ENCODE measurements at places on chromosomes 6 and 20.

GRCh38 chr20:53609491-53610445 is 16.1 kb upstream of the ZNF217 start:
- H3K27ac ChIP-seq: peak overlapping the region; percentile 96
- DNase-seq: peak; percentile 81
- peak overlapping the region; percentile 78 for H3K4me3 ChIP-seq
- H3K36me3 ChIP-seq: peaks cover 16% of the 10 kb centered on the region
- H3K27me3 ChIP-seq: no peaks in the 10 kb centered on the region

- H3K27me3 ChIP-seq: no peaks in the 10 kb centered on the region
- H3K4me3 ChIP-seq: no peak overlapping the region
- peaks cover 3% of the 10 kb centered on the region for H3K36me3 ChIP-seq
- H3K4me1 ChIP-seq: no peaks in the 10 kb centered on the region
- no peak for DNase-seq
Observed at GRCh38 chr6:167906899-167907298, 80.2 kb downstream of the AFDN start.

DNA sequence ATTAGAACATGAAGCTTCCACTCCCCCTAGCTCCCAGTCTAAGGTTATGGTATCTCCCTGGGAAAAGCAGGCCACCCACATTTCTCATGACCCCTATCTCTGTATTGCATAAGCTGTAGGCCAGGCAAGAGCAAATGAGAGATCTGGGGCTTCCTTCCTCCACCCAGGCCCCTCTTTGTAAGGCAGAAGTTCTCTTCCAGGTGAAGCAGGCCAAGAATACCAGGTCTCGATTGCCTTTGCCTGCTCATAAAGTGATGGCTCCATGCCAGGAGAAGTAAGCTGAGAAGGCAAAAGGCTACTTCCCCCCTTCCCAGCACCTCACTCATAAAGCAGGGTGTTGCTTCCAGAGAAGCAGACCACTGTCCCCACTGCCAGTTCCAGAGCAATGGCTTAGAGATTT is 144.1 kb upstream of the KCNK16 start:
- no peak overlapping the region for H3K27ac ChIP-seq
- H3K4me3 ChIP-seq: no peak overlapping the region
- no peak for DNase-seq
- peaks cover 32% of the 10 kb centered on the region for H3K27me3 ChIP-seq

GRCh38 chr20:24461848-24462247 is 7.6 kb upstream of the SYNDIG1 start:
- no peak overlapping the region for H3K27ac ChIP-seq
- H3K36me3 ChIP-seq: no peaks in the 10 kb centered on the region
- H3K4me3 ChIP-seq: no peak overlapping the region
- H3K27me3 ChIP-seq: peaks cover 59% of the 10 kb centered on the region
- no peak for DNase-seq

GRCh38 chr6:138593124-138593877 is 94.0 kb upstream of the NHSL1 start:
- H3K27ac ChIP-seq: peak overlapping the region; percentile 39
- DNase-seq: no peak

DNA sequence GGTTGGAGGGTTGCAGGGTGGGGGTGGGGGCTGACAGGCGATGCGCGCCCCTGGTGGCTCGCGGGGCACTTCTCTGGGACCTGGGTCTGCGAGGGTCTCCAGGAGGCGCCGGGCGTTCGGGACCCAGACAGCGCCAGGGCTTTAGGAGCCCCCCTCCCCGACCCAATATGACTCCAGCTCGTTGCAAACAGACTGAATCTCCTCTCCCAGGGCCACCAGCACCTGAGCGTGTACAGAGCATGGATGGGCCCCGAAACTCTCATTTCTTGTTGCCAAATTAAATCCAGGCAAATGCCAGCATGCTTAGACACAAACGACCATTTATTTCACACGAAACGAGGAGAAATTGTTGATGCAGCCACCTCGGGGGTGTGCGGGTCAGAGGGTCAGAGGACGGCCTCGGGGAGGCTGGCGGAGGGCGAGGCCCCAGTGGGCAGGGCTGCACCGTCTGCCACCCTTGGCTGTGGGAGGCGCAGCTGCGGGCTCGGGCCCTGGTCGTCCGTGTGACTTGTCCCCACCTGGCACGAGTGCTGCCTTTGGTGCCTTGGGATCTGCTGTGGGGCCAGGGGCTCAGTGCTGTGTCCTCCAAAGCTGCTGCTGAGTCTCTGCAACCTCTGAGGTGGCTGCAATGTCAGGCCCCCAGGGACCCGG is 20.9 kb upstream of the GATA5 start:
- no peak overlapping the region for H3K27ac ChIP-seq
- peaks cover 1% of the 10 kb centered on the region for H3K36me3 ChIP-seq
- H3K4me1 ChIP-seq: peaks cover 11% of the 10 kb centered on the region
- DNase-seq: no peak
- no peak overlapping the region for H3K4me3 ChIP-seq

DNA sequence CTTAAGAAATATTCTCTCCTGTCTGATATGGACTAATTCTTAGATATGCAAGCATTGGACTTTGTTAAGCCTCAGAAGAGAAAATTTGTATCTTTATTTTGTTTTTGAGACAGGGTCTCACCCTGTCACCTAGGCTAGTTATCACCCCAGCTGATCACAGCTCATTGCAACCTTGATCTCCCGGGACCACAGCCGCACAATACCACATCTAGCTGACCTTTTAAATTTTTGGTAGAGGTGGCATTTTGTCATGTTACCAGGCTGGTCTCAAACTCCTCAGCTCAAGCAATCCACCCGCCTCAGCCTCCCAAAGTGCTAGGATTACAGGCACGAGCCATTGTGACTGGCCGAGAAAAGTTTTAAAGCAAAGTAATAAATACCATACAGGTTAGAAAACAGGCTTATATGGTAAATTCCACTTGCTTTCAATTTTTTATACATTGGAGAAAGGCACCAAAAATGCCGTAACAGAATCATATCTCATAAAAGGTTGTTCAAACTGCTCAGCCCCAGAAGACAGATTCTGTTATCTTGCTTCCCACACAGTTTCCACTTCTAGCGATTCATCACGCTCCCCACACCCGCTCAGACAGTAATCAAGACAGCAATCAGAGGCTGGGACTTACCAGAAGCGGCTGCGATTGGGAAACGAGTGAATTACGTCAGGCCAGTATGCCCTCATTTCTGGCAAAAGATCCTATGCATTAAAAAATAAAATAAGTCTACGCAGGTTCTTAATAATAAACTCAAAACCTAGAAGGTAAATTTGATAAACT is 13.8 kb downstream of the RNASET2 start:
- no peaks in the 10 kb centered on the region for H3K27me3 ChIP-seq
- H3K4me1 ChIP-seq: peaks cover 4% of the 10 kb centered on the region
- no peak overlapping the region for H3K4me3 ChIP-seq
- peaks cover 45% of the 10 kb centered on the region for H3K36me3 ChIP-seq
- no peak for DNase-seq
- H3K27ac ChIP-seq: no peak overlapping the region

GRCh38 chr6:150541576-150541975 is 58.1 kb upstream of the PLEKHG1 start:
- H3K27me3 ChIP-seq: peaks cover 38% of the 10 kb centered on the region
- H3K4me1 ChIP-seq: no peaks in the 10 kb centered on the region
- H3K4me3 ChIP-seq: no peak overlapping the region
- no peak for DNase-seq
